Pulmonary artery endothelial cell (primary cell): ENCODE measurements at places on chromosomes 6 and 20. TPM values are rescaled to one million over a fixed set of nuclear protein-coding genes. Genes with fewer than 3 reads are reported as not detected.
A peak's percentile ranks its signal among the peaks of the same experiment; 100 is the strongest.

GRCh38 chr6:44062771-44063560 is 64.3 kb downstream of the MRPL14 start:
- no peak for DNase-seq

FAM209B gene
- not detected in 2 replicates for total RNA-seq

DNA sequence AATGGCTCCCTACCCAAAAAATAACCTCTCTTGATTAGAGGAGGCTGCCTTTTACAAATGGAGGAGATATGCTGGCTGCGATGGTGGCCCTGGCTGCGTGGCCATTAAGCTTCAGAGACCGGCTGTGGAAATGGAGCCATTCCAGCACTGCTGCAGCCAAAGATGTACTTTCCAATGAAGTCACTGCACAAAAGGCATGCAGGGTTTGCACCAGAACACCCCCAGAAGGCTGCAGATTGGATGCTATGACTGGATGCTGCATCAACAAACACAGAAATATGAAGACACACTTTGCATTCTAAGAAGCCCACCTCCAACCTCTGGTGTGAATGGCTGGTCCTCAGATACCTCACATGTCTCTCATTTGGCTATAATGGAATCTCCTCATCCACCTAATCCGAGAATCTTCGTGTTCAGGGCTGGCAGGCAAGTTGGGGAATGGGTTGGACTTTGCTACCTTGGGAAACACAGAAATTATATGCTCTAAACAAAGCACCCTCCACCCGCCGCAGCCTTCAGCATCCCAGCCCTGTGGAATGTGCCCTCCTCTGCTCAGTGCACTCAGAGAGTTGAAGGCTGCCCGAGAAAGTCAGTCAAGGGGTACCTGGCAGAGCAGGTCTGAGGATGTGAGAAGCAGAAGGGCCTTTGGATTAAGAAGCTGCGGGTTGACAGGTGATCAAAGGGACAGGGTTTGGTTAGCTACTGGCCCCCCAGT is 35.3 kb downstream of the APCDD1L start:
- DNase-seq: no peak

DNA sequence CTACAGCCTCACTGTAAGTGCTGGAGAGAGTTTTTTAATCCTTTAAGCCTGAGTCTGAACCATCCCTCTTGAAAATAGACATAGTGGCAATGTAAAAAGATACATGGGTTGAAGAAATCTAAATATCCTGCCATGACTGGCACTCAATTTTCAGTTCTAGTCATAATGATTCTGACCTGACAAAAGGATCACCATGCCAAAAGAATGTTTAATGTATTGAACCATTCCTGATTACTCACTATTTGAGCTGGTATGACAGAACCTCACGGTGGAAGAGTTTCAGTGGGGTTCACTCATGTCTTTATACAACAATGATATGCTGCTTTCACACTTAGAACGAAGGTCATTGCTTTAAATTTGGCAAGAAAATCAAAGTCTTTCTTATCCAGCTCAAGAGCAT is 93.4 kb downstream of the HIVEP2 start:
- no peak for DNase-seq

DNA sequence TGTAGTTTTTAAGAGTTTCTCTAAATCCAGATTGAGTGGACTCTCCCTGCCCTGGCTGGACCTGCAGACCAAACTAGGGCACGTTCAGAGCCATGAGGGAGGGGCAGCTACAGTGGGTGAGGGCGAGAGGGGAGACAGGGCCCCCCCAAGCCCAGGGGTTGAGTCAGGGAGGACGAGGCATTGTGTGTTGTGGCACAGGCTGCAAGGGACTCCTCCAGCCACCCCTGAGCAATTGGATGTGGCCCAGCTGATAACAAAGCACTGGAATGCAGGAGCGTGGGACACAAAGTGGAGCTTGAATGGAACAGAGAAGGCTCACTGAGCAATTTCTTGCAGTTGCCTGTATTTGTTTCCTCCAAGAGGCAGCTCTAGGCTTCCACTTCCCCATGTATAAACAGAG is 43.5 kb upstream of the MYL9 start:
- DNase-seq: peak; percentile 20

GRCh38 chr6:69953491-69953890 is 87.1 kb downstream of the COL19A1 start:
- DNase-seq: no peak

DNA sequence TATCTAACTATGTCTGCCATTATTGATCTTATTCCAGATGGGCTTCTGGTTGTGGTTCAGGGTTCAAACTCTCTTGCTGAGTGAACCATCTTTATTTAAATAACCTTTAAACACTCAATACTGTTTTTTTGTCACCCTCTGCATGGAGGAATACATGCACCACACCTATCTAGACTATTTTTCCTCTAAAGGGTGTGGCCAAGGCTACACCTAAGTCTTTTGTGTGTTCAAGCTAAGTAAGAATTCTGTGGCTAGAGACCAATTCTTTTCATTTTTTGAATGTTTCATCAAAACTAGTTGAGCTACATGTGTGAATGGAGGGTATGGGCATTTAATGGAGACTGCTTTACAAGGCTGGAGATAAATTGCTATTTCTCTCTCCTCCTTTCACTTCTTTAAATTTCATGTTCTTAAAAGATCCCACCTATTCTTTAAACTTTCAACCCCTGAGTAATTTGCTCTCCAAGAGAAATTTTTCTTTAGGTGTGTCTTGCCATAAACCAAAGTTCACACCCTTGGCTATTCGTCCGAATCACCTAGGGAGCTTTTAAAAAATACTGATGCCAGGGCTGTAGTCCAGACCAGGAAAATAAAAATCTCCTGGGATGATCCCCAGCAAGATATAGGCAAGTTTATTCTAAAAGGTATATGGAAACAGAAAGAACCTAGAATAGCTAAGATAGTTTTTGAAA is 24.8 kb upstream of the MBOAT1 start:
- DNase-seq: no peak

DNA sequence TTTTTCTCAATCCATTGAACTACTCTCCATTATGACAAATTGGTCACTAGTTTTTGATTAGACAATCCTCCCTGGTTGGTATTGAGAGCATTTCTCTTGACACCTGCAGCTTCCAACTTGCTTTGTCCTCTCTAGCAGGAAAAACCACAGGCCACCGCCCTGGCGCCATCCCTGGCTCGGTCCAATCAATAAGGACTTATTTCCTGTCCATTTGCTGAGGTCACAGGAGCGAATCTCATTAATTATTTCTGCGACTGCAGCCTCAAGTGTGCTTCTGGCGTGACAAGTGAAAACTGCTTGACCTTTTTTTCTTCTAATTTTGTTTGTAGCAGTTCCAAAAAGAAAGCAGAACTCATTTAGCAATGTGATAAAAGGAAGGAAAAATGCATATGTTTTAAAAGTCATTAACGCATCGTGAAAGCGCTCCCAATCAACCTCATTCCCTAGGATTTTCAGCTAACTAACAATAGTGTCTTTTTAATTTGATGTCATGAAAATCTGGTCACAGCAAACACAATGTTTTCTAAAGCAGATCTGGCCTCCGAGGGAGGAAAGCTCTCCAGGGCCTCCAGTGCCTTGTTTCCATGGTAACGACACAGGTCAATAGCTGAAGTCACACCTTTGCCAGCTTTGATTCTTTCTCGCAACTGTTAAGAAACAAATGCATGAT is 39.0 kb upstream of the BEND3 start:
- DNase-seq: no peak
